ENCODE measurements at places on chromosomes 3 and 15.
A peak's percentile ranks its signal among the peaks of the same experiment; 100 is the strongest.

- no peak for DNase-seq
Observed at GRCh38 chr3:72165317-72165716, 380.4 kb upstream of the PROK2 start.

DNA sequence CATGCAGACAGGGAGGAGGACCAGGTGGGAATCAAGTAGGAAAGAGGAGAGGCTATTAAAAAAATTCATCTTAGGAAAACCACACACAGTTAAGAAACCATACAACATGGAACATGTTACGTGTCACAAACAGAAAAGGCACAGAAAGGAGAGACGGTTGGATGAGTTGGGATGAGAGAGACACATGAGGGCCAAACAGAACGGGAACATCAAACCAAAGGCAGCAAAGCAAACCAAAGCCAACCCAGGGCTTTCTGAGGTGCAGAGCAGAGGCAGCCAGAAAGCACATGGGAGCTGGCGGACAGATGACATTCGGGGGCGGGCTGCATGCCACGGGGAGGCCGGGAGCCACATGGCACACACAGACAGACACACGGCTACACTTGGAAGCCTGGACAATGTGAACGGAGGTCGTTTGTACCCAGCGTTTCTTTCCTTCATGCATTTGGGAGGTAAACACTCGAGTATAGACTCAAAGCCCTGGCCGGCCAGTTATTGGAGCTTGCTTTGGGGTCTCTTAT is 8.6 kb upstream of the SEC13 start:
- DNase-seq, result no peak

- no peak for DNase-seq
Observed at GRCh38 chr15:27787931-27788330, 311.2 kb downstream of the OCA2 start.

DNA sequence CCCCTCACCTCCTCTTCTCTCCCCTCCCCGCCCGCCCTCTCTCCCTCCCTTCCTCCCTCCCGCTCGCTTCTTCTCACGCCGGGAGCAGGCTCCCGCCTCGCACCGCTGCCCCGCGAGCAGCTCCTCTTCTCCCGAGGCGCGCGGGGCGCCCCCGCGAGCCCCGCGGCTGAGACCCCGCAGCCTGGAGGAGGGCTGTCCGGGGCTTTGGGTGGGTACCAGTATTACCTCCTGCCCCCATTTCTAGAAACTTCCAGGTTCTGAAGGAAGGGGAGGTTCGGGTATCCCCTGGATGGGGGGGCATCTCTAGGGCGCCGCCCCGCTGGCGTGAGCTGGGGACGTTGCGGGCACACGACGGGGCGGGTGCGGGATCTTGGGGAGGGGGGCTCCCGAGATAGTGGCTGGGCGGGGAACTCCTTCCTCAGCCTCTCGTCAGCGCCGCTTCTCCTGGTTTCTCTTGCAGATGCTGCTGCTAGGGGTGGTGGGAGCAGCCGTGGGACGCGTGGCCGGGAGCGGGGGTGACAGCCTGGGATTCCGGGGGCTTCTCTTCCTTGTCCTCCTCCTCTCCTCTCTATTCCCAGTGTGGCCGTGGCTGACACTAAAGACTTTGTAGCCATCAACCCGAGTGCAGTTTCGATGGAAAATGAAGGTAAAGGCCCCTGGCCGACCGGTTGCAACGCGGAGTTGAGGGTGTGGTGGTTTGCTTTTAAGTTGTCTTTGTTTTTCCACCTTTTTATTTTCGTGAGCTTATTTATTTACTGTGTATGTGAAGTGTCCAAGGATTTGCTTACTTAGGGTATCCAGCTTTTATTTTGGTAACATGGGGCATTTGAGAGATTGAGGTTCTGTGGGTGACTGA is 474 bp downstream of the ATP2C1 start:
- no peak for DNase-seq

DNA sequence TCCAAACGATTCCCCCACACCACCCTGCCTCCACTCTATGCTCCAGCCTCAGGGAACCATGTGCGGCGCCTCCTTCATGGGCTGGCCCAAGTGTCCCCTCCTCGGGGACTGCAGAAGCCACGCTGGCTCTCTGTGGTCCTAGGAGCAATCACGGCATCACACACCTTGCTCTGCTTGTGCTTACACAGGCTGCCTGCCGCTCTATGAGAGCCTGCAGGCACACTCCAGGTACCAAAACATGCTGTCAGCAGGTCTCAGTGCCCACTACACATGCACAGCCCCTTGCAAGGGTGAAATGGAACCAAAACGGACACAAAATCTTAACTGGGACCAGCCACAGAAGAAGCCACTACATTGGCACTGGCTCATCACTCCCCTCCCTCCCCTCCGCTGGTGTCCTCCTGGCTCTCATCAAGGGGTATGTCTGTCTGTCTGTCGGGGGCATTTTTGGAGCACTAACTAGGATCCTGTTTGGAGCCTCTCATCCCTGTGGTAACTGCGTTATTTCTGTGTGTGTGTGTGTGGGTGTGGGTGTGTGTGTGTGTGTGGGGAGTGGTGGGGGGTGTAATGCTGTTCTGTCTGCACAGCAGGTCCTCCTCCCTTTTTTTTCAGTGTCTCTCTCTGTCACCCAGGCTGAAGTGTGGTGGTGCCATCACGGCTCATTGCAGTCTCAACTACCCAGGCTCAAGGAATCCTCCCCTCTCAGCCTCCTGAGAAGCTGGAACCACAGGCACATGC is 60.6 kb downstream of the DHX30 start:
- DNase-seq, result no peak

- no peak for DNase-seq
Observed at GRCh38 chr3:119395923-119396358, 67.5 kb downstream of the TMEM39A start.

GRCh38 chr3:37957539-37957936 is 33.0 kb upstream of the VILL start:
- DNase-seq, result no peak

DNA sequence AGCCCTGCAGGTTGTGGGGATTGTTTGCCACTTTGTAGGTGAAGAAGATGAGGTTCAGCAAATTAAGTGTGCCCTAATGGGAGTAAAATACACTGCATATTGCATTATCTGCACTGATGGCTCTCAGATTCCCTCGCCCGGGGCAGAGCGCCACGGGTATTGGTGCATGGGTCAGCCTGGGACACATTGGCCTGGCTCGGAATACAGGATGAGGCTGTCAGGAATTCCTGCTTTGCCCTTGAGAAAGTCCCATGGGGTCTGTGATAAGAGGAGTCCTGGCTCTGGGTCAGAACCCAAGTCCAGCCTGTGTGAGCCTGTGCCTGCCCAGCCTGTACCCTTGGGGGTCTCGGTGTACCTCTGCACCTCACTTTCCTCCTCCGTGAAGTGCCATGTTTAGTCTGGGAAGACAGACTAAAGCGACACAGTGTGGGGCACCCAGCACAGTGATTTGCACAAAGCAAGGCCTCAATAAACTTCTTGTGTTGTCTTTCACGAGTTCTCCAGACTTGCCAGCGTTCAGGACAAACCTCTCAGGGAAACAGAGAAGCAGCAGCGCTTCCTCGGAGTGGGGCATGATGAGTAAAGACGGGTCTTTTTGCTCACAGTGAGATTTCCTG is 107.6 kb downstream of the LRRK1 start:
- no peak for DNase-seq

- DNase-seq, result no peak
Observed at GRCh38 chr3:161939918-161940620, 443.5 kb downstream of the OTOL1 start.

- no peak for DNase-seq
Observed at GRCh38 chr3:129556890-129557547, 14.0 kb downstream of the H1-8 start.

GRCh38 chr3:130256821-130257340 is 88.6 kb upstream of the COL6A5 start:
- DNase-seq, result no peak

- no peak for DNase-seq
Observed at GRCh38 chr3:103818800-103819199, 1384.0 kb downstream of the ZPLD1 start.

GRCh38 chr3:12588039-12589009 is 31.4 kb downstream of the MKRN2 start:
- DNase-seq, result no peak

DNA sequence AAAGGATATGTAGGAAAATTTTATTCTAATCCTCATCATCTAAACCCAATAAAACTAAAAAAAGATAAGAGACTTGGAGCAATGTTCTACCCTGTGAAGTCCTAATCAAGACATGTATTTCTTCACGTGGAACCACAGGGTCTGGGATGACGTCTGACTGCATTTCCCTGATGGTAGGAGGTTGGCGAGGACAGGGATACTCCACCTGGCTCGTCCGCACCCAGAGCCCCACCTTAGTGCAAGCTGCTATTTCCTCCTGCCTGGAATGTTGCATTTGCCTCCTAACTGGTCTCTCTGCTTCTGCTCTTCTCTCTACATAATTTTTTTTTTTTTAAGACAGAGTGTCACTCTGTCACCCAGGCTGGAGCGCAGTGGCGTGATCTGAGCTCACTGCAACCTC is 57.7 kb upstream of the RASGRP1 start:
- DNase-seq, result no peak

DNA sequence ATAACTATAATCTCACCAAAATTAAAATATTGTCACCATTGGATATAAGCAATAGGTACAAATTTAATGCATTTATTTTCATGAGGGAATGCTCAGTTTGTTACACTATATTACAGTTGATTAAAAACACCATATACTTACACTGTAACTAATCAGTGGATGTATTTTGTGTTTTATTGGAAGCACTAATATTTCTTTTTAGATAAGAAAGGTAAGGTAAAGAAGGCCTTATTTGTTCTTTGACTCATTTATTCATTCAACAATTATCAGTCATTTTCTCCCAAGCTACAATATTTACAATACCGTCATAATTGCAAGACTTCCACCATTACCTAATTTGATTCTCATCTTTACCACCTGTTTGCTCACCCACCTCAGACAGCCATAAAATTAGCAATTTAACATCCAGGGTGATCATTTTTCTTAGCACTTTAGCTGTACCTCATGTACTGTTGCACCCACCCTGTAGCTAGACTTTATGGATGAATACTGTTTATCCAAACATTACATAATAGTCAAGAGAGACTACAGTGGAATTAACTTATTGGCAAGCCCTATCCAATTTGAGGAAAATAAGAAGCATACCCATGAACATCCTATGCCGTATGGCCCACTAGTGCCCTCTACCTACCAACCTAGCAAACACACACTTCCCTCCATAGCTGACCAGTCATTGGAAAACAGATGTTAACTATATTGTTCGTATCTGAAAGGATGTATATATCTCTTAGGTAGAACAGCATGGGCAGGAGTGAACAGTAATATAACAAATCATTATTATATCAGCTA is 229.6 kb downstream of the BBX start:
- no peak for DNase-seq

GRCh38 chr3:24582431-24583403 is 88.1 kb upstream of the THRB start:
- no peak for DNase-seq

- no peak for DNase-seq
Observed at GRCh38 chr3:110093812-110094401, 756.6 kb upstream of the DPPA4 start.

DNA sequence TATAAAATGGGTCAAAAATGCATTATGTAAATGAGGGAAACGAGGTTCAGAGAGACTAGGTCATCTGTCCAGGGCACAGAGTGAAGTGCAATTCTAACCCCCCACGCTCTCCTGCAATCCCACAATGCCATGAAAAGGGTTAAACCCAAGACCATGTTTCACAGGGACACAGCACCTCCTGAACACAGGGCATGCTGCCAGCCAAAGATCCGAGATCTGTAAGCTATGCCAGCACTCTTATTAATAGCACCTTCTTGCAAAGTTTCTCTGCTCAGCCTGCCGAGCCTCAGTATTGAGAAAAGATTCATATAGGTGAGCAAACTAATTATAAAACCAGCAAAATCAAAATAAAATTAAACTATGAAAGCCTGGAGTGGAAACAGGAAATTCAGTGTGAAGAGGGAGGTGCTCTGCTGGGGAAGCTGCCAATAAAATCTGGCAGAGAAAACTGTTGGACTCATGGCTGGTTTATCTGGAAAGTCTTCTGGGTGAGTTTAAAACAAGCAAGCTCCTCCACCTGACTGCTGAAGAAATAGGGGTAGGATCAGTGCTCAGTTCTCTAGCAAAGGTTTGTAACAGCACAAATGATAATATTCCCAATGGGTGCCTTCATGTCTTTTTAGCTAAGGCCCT is 50.3 kb downstream of the LRIG1 start:
- DNase-seq, result peak; percentile 42

GRCh38 chr15:45064386-45064785 is 41.4 kb downstream of the SORD start:
- DNase-seq, result no peak

- DNase-seq, result no peak
Observed at GRCh38 chr3:111749171-111750170, 109.6 kb upstream of the PHLDB2 start.

DNA sequence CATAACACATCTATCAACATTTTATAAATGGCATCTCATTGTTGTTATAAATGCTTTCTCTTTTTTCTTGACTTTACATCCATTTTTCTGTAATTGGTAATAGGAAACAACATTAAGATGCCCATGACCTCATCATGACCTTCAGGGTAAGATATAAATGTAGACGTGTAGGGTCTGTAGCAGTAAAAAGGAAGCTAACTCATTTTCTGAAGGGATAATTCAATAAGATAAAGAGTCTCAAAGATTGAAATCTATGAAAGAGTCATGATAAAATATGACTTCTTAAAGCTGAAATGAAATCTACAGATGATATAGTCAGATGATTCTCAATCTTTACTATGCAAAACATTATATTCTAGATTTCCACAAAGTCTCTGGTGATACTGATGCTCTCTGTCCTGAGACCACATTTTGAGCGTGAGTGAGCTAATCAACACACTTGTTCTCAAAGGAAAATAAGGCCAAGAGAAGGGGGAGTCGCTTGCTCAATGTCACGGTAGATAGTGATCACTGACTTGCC is 38.5 kb downstream of the TPRG1 start:
- DNase-seq, result no peak

DNA sequence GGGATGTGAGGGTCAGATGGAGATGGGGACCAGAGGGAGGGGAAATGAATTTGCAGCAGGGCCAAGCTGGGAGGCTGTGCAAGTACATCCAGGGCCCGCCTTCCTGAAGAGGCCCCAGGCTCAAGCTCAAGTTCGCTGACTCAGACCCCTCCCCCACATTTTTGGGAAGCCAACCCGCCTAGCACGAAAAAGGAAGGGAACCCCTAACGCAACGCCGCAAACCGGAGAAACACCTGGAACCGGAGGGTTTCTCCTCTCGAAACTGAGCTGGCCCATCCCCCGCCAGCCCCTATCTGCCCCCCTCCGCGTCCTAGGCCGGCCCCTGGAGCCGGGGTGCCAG is 624 bp downstream of the AP3B2 start:
- no peak for DNase-seq

GRCh38 chr3:127888564-127889107 is 26.4 kb upstream of the KBTBD12 start:
- no peak for DNase-seq

- DNase-seq, result peak; percentile 16
Observed at GRCh38 chr15:69181424-69181823, 21.0 kb downstream of the GLCE start.

DNA sequence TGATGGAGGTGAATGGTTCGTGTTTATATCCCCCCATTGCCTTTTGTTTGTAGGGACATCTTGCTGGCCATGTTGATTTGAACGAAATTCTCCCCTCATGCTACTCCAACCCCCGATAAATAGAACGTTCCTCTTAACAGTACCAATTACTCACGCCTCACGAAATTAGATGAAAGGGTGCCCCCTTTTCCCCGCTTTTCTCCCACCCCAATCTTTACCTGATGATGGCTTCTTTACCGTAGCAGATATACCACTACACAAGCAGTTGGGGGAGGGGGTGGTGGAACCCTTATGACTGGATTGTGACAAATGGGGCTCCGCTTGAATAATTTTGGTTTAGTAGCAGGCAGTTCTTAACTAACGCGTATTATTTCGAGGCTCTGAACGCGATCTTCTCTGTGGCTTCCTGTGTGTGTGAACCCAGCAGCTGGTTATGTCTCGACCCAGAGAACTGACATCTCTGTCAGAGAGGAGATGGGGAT is 1.1 kb downstream of the PIAS1 start:
- peak; percentile 2 for DNase-seq

Measured in AG09309 (cell line).